Tracheal epithelial cell (primary cell): ENCODE measurements at places on chromosomes 6 and 20. TPM values are rescaled to one million over a fixed set of nuclear protein-coding genes. Genes with fewer than 3 reads are reported as not detected.

The RBM39 gene
- total RNA-seq, result 189 and 196 TPM in 2 replicates

The BLOC1S5 gene
- total RNA-seq, result 11.3 and 12.4 TPM in 2 replicates

The PLA2G7 gene
- 0.72 TPM in 1 of 2 replicates, not detected in the other for total RNA-seq

The COL11A2 gene
- total RNA-seq, result 0.24 and 0.43 TPM in 2 replicates

The NKAIN4 gene
- total RNA-seq, result 1.2 TPM in 1 of 2 replicates, not detected in the other

The ALDH8A1 gene
- 0.21 and 0.24 TPM in 2 replicates for total RNA-seq

The TBXT gene
- total RNA-seq, result not detected in 2 replicates

The DEFB132 gene
- total RNA-seq, result not detected in 2 replicates

The PTCRA gene
- total RNA-seq, result not detected in 2 replicates

The BPIFB1 gene
- total RNA-seq, result not detected in 2 replicates

The FOXA2 gene
- total RNA-seq, result 4.8 and 8.1 TPM in 2 replicates

The TINAG gene
- 2.9 TPM in 1 of 2 replicates, not detected in the other for total RNA-seq

The ERVFRD-1 gene
- not detected in 2 replicates for total RNA-seq

The SLC17A9 gene
- total RNA-seq, result 0.43 and 2.4 TPM in 2 replicates

The PRPH2 gene
- not detected in 2 replicates for total RNA-seq

The SULF2 gene
- 77.6 and 210 TPM in 2 replicates for total RNA-seq

The KIAA1755 gene
- total RNA-seq, result 0.21 and 0.24 TPM in 2 replicates

The ZDHHC14 gene
- 2.1 and 3.1 TPM in 2 replicates for total RNA-seq

The BCAS1 gene
- not detected in 2 replicates for total RNA-seq

The TNNC2 gene
- total RNA-seq, result 0.43 TPM in 1 of 2 replicates, not detected in the other

The CYP39A1 gene
- total RNA-seq, result 2.4 and 5.3 TPM in 2 replicates

The C6orf141 gene
- total RNA-seq, result 6.6 and 11.3 TPM in 2 replicates

The MYMX gene
- not detected in 2 replicates for total RNA-seq

The ECI2 gene
- 31.8 and 43.6 TPM in 2 replicates for total RNA-seq

The SIRPB1 gene
- 0.48 TPM in 1 of 2 replicates, not detected in the other for total RNA-seq

The TTBK1 gene
- total RNA-seq, result not detected in 2 replicates

The CST2 gene
- not detected in 2 replicates for total RNA-seq

The GSTA1 gene
- total RNA-seq, result 0.48 TPM in 1 of 2 replicates, not detected in the other

The SPTLC3 gene
- total RNA-seq, result 3.4 and 5.1 TPM in 2 replicates

The GGTLC1 gene
- total RNA-seq, result not detected in 2 replicates

The RAMACL gene
- 0.21 and 0.72 TPM in 2 replicates for total RNA-seq

The PROKR2 gene
- total RNA-seq, result not detected in 2 replicates

The ELOVL4 gene
- total RNA-seq, result 8.7 and 10.4 TPM in 2 replicates

The SYCP2 gene
- total RNA-seq, result 0.43 and 0.48 TPM in 2 replicates

The LINC00237 gene
- not detected in 2 replicates for total RNA-seq

The LGSN gene
- total RNA-seq, result 0.21 TPM in 1 of 2 replicates, not detected in the other

The SLC22A3 gene
- 8.0 and 9.2 TPM in 2 replicates for total RNA-seq

The TP53TG5 gene
- total RNA-seq, result under 0.01 and 0.21 TPM in 2 replicates

The ATP6V1G2 gene
- 0.21 and 1.2 TPM in 2 replicates for total RNA-seq

The ADGRG6 gene
- total RNA-seq, result 21.7 and 40.1 TPM in 2 replicates

The GFOD1 gene
- 19.2 and 19.8 TPM in 2 replicates for total RNA-seq

The TAB2 gene
- 18.6 and 30.1 TPM in 2 replicates for total RNA-seq

The IL20RA gene
- 2.9 and 17.1 TPM in 2 replicates for total RNA-seq

The CLIC5 gene
- total RNA-seq, result 0.72 TPM in 1 of 2 replicates, not detected in the other
